ENCODE measurements at places on chromosomes 1 and 21.

GRCh38 chr1:32485554-32486255 is 20.8 kb downstream of the ZBTB8B start:
- DNase-seq = no peak

- DNase-seq = peak; percentile 35
Measured at GRCh38 chr1:245153552-245154428, 995 bp upstream of the KIF26B start.

DNA sequence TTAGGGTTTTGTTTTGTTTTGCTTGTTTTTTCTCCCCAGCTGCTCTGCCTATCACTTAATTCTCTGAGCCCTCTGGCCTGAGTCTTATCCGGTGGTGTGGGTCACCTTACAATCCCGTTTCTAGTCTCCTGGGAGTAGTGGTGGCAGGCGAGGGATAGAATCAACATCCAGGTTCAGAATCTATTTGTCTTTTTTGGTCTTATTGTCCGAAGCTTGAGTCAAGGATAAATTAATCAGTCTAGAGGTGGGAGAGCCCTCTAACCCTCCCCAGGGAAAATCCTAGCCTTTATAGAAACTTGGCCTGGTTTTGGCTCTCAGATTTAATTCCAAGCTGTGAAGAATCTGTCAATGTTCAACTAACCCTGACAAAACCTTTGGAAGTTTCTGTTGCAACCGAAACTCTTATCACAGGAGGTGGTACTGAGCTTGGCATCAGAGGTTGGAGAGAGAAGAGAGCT is 246.3 kb downstream of the FGGY start:
- DNase-seq = no peak

DNA sequence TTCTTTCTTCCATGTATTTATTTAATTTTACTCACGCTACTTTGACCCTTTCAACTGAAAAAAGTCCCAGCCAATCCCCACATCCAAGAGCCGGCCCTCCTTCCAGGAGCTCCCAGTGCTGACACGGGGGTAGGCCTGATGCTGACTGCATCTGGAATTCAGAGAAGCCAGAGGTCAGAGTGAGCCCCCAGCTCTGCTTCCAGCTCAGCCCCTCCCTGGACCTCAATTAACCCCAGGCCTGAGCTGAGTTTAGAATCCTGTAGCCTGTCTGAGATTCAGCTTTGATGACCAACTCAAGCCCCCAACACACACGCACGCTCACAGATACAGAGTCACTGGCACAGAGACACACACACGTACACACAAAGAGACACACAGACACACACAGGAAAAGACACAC is 247.9 kb downstream of the NPHP4 start:
- no peak for DNase-seq

- DNase-seq = no peak
Measured at GRCh38 chr1:44571712-44572571, 102.3 kb downstream of the TMEM53 start.

- DNase-seq = no peak
Measured at GRCh38 chr1:54989473-54989872, 9.0 kb downstream of the TMEM61 start.

All from thyroid gland (tissue), 4 donors.